HepG2 (cell line): ENCODE measurements at places on chromosomes 11 and 22. TPM values are rescaled to one million over a fixed set of nuclear protein-coding genes. Genes with fewer than 3 reads are reported as not detected.

DNA sequence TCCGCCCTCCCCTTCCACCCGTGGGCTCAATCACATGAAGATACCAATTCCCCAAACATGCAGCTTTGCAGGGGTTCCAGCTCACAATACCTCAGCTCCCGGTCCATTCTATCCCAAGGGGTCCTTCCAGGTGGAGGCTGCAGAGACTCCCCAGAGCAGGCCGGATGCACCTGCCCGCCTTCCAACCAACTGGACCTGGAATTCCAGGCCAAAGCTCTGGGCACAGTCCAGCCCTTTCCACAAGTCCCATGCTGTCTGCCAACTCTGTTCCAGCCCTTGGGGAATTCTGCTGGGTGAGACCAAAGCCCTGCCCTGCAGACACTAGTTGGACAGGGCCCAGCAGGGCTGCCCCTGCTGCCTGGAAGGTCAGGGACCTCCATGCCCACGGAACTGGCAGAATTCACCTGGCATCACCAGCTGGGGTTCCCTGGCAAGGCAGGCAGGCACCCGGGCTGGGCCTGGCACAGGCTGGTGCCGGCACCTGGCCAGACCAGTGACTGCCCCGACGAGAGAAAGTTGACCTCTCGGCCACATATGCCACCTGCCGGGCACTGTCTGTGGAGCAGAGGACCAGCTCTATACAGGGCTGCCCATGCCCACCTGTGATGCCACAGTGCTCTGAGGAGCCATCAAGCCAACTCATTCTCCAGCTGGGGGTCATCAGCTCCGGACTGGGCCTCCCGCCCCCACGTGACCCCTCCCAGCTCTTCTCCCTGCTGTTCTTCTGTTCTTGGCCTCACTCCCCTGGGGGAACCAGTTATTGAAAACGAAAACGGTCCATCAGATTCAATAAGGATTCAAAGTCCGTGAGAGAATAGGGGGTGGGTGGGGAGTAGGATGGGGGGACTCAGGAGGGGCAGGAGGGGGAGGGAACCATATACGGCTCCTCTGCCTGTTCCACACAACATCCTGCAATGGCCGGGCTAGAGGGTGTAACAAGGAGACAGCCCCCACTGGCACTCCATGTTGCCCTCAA is 4.7 kb downstream of the SYT7 start:
- no peak for DNase-seq

Gene CPT1A
- 7.1 and 14.3 TPM in 2 replicates for polyA plus RNA-seq

GRCh38 chr11:71502871-71503435 is 24.1 kb upstream of the KRTAP5-7 start:
- no peak for DNase-seq

GRCh38 chr11:57477507-57478189 is 17.3 kb downstream of the RTN4RL2 start:
- DNase-seq = no peak

Gene TAGLN
- 12.6 and 14.1 TPM in 2 replicates for polyA plus RNA-seq
